ENCODE measurements at places on chromosomes 16 and 17.
A peak's percentile ranks its signal among the peaks of the same experiment; 100 is the strongest.

DNA sequence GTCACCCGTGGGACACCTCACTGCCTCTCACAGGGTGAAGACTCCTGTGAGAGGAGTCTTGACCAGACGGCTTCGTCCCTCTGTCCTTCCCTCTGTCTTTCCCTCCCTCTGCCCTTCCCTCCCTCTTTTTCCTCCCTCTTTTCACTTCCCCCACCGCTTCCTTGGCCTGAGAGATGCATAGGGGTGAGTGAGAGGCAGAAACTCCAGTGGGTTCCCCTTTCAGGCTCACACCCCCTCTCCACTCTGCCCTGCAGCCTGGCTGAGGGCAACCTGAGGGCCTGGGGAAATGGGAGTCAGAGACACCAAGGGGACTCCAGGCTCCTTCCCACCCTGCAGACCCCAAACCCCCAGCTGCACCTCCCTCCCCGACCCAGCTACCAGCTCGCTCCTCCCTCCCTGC is 14.6 kb upstream of the KRT17 start:
- DNase-seq, result no peak

- DNase-seq, result peak; percentile 80
Observed at GRCh38 chr17:7750321-7750821, 32.8 kb downstream of the DNAH2 start.

- no peak for DNase-seq
Observed at GRCh38 chr17:78329263-78330059, 30.4 kb downstream of the SOCS3 start.

GRCh38 chr17:72117535-72118334 is 3.1 kb upstream of the SOX9 start:
- no peak for DNase-seq

DNA sequence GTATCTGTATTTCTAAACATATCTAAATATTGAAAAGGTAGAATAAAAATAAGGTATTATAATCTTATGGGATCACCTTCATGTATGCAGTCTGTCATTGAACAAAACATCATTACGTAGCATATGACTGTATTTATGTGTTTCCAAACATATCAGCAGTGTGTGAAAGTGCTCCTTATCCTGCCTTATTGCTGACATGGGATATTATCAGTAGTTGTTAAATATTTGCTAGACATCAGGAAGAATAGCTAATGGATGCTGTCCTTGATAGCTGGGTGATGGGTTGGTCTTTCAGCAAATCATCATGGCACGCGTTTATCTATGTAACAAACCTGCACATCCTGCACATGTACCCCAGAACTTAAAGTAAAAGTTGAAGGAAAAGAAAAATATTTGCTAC is 59.1 kb upstream of the FAM20A start:
- no peak for DNase-seq

DNA sequence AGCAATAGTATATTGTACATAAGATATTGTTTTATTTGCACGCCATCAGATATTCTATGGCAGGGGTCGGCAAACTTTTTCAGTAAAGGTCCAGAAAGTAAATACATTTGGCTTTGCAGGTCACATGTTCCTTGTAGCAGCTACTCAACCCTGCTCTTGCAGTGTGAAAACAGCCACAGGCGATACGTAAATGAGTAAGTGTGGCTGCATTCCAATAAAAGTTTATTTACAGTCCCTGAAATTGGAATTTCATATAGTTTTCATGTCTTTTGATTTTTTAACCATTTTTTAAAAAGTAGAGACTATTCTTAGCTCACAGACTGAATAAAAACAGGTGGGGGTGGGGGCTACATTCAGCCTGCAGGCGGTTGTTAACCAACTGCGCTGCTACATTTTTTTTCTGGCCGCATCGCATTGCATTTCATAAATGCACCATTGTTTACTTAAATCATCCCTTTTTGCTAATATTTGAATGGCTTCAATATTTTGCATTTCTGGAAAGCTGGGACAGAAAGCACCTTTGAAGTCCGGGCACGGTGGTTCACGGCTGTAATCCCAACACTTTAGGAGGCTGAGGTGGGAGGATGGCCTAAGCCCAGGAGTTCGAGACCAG is 50.5 kb upstream of the HAPSTR1 start:
- peak; percentile 48 for DNase-seq

DNA sequence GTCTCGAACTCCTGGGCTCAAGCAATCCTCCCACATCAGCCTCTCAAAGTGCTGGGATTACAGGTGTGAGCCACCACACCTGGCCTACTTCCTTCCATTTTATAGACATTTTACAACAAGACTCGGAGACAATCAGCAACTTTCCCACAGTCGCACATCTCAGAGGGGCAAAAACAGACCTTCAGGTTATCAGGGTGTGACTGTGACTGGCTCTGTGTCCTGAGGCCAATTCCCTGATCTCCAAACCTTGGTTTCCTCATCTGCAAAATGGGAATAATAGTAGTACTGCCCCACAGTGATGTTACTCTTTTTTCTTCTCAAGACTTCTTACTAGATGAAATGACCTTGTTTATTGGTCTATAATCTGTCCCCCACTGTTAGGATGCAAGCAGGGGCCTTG is 10.8 kb upstream of the KCNH6 start:
- DNase-seq, result no peak

GRCh38 chr17:16937431-16937830 is 34.5 kb downstream of the TNFRSF13B start:
- no peak for DNase-seq

DNA sequence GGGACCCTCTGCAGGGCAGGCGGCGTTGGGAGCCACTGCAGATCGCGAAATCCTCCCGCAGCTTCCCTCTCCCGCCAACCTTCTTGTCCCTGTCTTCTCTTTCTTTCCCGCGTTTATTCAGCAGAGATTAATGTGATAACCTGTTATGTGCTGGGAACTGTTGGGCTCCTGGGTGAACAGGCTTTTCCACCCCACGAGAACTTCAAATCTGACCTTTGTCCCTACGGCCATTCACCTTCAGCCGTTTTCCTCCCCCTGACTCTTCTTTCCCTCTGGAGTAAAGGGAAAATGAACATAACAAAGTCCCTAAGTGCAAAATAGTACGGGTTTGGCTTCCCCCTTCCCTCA is 15.2 kb upstream of the KPNA2 start:
- no peak for DNase-seq

DNA sequence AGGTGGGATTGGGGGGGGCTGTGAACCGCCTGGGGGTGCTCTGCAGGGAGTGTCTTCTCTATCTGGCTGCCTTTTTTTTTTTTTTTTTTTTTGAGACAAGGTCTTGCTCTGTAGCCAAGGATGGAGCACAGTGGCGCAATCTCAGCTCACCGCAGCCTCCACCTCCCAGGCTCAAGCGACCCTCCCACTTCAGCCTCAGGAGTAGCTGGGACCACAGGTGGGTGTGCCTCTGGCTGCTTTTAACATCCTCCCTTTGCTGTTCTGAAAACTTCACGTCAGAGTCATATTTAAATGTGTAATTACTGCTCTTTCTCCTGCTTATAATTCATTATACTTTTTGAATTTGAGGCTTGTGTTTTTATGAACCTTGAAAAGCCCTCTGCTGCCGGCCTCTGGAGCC is 78.4 kb downstream of the ZNF778 start:
- no peak for DNase-seq

- DNase-seq, result no peak
Observed at GRCh38 chr17:61416211-61416539, 16.5 kb downstream of the TBX2 start.

DNA sequence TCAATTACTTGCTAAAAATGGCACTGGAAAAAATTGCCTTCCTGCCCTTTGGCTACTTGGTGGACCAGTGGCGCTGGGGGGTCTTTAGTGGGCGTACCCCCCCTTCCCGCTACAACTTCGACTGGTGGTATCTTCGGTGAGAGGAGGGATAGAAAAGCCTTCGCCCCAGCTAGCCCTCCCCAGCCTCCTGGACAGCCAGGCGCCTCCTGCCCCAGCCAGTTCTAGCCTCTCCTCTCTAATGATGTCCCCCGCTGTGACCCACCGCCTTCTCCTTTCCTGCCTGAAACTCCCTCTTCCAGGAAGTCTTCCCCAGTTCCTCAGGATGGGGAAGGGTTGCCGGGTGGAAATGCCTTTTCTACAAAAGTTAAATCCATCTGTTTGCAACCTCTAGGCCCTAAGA is 6.2 kb downstream of the ACE start:
- no peak for DNase-seq

GRCh38 chr17:73983621-73984400 is 219.7 kb upstream of the RPL38 start:
- DNase-seq, result no peak

DNA sequence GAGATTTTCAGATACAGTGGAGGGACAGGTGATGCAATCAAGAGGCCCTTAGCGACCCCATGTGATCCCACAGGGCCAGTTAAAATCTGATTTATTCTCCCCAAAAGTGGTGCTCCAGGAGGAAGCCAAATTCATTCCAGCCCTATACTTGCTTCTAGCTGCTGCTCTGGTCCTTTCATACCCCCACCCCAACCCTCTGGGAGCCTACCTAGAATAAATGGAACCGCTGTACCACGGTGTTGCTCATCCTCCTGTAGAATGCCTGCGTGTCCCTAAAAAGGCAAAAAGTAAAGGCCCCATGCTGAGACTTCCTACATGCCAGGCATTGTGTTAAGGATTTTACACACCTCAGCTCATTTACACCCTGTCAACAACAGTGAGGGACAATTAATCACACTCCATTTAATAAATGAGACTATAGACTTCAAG is 2.0 kb upstream of the RASL10B start:
- no peak for DNase-seq

GRCh38 chr17:76076765-76077583 is 2.0 kb upstream of the ZACN start:
- DNase-seq, result peak; percentile 16

GRCh38 chr17:70499067-70499786 is 329.9 kb downstream of the KCNJ2 start:
- DNase-seq, result no peak

DNA sequence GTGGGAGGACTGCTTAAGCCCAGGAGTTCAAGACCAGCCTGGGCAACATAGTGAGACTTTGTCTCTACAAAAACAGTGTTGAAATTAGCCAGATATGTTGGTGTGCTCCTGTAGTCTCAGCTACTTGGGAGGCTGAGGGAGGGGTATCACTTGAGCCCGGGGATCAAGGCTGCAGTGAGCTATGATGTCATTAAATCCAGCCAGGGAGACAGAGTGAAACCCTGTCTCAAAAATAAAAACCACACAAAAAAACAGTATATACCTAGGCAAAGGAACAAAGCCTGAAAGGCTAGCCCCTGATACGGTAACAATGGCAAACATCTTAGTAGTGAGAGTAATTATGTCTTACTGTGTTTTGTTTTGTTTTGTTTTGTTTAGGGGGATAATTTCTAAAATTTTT is 38.0 kb downstream of the TOM1L2 start:
- no peak for DNase-seq

- no peak for DNase-seq
Observed at GRCh38 chr16:12788758-12789157, 14.9 kb downstream of the CPPED1 start.

GRCh38 chr16:79519448-79519847 is 81.1 kb downstream of the MAF start:
- DNase-seq, result no peak

DNA sequence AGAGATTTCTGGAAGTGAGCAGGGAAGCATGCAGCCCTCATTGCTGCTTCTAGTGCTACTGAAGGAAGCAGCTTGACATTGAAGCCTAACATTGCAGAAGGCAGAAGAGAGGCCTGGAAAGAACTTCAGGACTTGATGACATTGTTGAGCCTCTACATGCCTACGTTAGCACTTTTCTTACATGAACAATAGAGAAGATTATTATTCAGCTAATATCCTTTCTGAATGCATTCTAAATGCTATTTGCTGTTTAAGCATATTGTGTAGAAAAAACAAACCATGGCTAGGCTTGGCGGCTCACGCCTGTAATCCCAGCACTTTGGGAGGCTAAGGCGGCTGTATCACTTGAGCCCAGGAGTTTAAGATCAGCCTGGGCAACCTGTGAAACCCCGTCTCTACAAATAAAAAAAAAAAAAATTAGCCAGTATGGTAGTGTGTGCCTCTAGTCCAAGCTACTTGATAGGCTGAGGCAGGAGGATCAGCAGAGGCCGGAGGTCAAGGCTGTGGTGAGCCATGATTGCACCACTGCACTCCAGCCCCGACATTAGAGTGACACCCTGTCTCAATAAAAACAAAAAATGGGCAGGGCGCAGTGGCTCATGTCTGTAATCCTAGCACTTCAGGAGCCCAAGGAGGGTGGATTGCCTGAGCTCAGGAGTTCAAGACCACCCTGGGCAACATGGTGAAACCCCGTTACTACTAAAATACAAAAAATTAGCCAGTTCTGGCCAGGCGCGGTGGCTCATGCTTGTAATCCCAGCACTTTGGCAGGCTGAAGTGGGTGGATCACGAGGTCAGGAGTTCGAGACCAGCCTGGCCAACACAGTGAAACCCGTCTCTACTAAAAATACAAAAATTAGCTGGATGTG is 2.2 kb upstream of the AURKB start:
- no peak for DNase-seq

DNA sequence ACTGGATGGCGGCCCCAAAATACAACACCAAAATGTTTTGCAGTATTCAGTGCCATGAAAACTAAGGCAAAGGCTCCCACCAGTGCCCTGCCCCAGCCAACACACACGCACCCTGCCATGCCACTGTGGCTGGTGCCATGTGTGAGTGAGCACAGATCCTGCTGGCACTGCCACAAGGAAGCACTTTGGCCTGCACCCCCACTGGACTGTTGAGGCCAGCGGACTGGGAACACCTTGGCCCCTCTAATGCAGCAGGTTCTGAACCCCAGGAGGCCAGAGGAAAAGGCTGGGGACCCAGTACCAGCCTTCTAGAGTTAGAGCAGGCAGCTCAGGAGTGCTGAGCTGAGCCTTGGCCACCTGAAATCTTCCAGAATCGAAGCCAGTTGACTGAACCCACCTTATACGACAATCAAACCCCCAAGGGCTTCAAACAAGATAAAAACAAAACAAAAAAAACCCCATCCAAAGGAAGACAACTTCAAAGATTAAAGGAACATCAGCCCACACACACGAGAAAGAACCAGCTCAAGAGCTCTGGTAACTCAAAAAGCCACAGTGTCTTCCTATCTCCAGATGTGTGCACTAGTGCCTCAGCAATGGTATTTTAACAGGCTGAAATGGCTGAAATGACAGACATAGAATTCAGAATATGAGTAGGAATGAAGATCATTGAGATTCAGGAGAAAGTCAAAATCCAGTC is 21.5 kb downstream of the NLRP1 start:
- no peak for DNase-seq

- DNase-seq, result no peak
Observed at GRCh38 chr17:4172356-4172755, 29.4 kb downstream of the CYB5D2 start.

DNA sequence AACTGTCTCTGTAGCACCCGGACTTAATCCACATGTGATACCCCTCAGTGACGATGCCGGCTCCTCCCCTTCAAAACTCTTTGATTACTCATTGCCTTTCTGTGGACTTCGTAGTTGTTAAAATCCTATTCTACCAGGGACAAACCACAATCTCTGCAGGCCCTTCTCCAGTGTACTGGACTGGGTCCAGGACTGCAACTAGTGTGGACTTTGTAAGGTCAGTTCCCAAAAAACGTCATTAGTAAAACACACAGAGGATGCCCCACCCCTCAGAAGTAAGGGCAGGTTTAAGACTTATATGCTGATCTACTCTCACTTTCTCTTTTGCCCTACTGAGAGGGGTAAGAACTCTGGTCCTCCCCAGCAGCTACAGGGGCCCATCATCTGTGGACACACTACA is 10.5 kb upstream of the NUDT7 start:
- no peak for DNase-seq

Measured in trophoblast cell (in vitro differentiated cells and primary cell).